ENCODE measurements at places on chromosomes 3 and 15.

GRCh38 chr15:85543741-85544155 lies 163.3 kb downstream of the AKAP13 start:
- no peak for DNase-seq

- no peak for DNase-seq
Observed at GRCh38 chr15:39961051-39961450, 27.1 kb downstream of the EIF2AK4 start.

DNA sequence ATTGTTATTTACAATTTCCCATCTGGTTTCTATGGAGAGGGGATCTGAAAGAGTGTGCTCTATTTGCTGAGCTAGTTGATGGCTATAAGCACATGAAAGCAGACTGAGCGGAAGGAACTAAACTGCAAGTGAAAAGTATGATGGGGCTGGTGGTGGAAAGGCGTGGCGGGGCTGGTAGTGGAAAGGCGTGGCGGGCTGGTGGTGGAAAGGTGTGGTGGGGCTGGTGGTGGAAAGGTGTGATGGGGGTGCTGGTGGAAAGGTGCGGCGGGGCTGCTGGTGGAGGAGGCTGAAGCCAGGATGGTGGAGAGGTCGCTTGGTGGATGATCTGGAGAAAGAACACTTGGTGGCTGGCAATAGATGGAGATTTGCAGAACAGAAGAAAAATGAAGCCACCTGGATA lies 136.7 kb downstream of the FMN1 start:
- DNase-seq: no peak

- DNase-seq: no peak
Observed at GRCh38 chr15:33618350-33618749, 307.6 kb downstream of the RYR3 start.

DNA sequence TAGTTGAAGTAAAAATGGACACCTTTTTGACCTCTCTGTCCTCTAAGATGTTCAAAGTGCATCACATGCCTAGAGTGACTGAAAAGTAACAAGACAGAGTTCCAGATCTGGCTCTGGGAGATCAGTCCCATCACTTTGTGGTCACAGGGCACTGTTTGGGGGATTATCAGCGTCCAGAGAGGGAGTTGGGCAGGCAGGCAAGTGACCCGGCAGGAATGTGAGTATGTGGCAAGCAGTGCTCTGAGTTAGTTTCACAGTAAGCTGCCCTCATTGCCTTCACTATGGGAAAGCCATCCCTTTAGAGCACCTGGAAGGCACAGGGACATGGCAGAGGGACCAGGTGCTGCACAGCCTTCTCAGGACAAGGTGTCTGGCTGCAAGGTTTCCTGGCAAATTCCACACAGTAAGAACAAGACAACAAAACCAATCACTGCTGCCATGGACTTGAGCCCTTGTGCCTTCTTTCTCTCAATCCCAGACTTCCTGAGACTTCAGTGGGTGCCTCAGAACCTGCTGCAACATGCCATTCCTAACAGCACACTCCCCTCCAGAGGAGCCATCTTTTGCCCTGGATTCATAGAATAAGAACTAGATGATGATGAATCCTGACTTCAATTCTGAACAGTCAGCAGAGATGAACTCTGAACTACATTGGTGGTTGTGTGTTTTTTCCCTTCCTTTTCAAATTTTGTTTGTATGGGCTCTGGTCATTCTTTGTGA lies 55.2 kb downstream of the TIPARP start:
- no peak for DNase-seq

DNA sequence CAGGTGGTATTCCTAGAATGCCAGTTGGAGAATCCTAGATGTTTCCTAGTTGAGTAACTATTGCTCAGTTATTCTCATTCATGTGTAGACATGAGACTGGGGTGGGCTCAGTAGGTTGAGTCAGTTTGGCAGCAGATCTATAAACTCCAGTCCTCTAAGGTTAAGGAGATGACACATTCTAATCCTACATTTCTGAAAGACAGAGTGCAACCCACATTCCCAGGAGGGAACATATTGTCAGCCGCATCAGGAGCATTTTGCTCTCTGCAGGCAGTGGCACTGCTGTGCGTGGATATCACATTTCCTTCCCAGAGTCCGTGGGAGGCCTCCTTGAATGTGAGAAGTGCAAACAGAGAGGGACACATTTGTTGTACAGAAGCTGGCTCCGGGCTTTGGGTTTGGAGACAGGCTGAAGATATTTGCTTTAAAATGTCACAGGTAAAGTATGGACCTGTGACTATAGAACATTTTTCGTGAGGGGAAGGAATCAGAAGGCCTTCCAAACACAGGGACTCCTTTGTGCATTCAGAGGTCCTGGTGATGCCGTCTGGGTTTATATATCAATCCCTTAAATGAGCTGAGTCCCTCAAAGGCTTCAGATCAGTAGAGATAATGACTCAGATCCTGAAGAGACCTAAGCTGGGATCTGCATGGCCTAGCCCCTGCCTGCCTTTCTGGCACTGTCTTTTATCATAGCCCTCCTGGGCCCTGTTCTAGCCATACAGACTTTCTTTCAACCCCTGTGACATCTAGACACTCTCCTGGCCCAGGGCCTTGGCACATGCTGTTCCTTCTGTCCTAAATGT lies 156.5 kb downstream of the CADPS start:
- no peak for DNase-seq
